ENCODE measurements at places on chromosomes 3 and 15.

- DNase-seq: peak; percentile 48
Observed at GRCh38 chr15:75928680-75929608, 25.3 kb downstream of the FBXO22 start.

GRCh38 chr3:68912376-68912775, 20.0 kb downstream of the TAFA4 start:
- DNase-seq: no peak

- DNase-seq: no peak
Observed at GRCh38 chr3:133695560-133696171, 33.9 kb upstream of the TOPBP1 start.

DNA sequence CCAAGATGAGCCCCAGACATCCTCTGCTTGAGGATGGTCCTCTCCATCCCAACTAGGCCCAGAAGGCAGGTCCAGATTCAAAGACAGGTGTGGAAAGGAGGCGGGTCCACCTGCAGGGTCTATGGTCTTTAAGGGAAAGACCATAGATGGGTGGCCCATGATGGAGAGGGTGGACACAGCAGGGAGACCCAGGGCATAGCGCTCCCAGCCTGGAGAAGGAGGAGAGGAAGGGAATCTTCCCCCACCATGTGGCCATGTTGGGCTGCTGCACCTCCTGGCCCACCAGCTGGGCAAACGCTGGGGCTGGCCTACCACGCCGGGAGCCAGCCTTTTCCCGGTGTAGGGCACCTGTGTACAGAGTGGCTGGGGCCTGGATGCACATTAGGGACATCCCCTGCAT, 265.2 kb upstream of the TLE3 start:
- peak; percentile 59 for DNase-seq

GRCh38 chr3:54262946-54263345, 140.6 kb downstream of the CACNA2D3 start:
- DNase-seq: no peak

DNA sequence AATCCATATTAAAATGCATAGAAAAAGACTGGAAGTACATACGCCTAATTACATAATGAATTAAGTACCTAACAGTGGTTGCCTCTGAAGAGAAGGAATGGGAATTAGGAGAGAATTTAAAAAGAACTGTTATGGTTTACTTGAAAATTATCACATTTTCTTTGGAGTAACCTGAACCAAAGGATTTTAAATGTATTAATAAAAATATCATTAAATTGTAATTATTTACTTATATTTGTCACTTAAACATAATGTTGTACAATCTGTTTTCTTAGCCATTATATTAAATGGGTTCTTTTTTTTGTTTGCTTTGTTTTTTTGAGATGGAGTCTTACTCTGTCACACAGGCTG, 114.2 kb upstream of the SLC7A14 start:
- no peak for DNase-seq

GRCh38 chr3:126745760-126746394, 41.8 kb downstream of the CHCHD6 start:
- no peak for DNase-seq

DNA sequence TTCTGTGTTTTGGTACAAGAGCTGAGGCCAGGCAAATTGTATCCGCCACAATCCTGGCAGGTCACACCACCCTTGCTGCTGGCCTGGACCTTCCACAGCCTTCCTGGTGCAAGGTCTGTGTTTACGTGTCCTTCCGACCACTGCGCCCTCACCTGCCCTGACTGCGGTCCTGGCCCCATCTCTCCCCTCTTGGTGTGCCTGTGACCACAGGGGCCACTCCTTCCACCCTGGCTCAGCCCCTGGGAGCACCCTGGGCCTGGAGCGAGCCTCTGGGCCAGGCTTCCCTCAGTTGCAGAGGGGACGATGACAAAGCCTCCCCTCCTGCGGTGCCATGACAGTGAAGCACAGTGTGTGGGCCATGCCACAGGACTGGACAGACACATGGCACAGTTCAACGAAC, 104.5 kb downstream of the PLXNA1 start:
- DNase-seq: no peak

DNA sequence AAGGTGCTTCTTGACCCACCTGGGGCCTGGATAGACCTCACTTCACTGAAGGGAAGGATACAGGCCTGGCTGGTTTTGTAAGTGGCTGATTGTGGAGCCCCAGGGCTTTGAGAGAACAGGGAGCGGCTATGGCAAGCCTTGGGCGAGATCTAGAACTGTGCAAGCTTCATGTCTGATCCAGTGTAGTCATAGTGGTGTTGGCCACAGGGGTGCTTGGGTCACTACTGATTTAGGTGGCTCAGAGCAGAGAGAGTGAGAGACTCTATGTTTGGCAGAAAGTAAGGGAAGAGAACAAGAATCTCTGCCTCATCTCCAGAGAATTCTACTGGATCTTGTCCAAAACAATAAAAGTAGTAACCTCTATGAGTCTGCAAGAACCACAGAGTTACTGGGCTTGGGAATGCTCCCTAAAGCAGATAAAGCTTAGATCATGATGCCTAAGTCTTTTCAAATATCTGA, 394.2 kb upstream of the EPHA3 start:
- no peak for DNase-seq

DNA sequence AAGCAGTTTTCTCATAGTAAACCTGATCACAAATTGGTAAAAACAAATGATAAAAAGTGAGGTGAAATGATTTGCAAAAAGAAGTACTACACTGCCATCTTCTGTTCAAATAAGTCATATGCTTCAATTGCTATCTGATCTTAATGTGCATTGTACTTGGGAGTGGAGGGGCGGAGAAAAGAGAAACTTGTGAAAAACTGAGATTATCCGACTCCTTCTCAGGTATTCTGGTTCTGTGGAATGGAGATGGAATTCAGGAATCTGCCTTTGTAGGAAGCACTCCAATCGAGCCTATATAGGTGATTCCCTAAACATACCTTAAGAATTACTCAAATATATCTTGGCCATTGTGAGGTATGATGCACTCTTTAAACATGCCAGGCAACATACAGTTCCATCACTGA, 180.6 kb downstream of the CHL1 start:
- peak; percentile 12 for DNase-seq

- no peak for DNase-seq
Observed at GRCh38 chr3:56379723-56380287, 88.5 kb downstream of the ERC2 start.

GRCh38 chr3:137110392-137110996, 152.7 kb downstream of the IL20RB start:
- DNase-seq: peak; percentile 47

GRCh38 chr15:66071921-66072295, 181.6 kb downstream of the MEGF11 start:
- no peak for DNase-seq

GRCh38 chr3:49020330-49021212, 1.4 kb upstream of the NDUFAF3 start:
- no peak for DNase-seq

GRCh38 chr3:37984596-37984995, 6.0 kb upstream of the VILL start:
- DNase-seq: no peak

All from HEK293T (cell line).